ENCODE measurements at places on chromosomes 7 and 10.

- peak; percentile 64 for DNase-seq
These were observed 82.2 kb downstream of the PIK3CG start for GRCh38 chr7:106947244-106947728.

- DNase-seq = no peak
These were observed 89.0 kb upstream of the CACUL1 start for GRCh38 chr10:118843647-118844265.

- DNase-seq = no peak
These were observed 13.4 kb downstream of the FAM53B start for GRCh38 chr10:124730790-124731189.

- no peak for DNase-seq
These were observed 606.9 kb downstream of the POM121L12 start for GRCh38 chr7:53642361-53642760.

DNA sequence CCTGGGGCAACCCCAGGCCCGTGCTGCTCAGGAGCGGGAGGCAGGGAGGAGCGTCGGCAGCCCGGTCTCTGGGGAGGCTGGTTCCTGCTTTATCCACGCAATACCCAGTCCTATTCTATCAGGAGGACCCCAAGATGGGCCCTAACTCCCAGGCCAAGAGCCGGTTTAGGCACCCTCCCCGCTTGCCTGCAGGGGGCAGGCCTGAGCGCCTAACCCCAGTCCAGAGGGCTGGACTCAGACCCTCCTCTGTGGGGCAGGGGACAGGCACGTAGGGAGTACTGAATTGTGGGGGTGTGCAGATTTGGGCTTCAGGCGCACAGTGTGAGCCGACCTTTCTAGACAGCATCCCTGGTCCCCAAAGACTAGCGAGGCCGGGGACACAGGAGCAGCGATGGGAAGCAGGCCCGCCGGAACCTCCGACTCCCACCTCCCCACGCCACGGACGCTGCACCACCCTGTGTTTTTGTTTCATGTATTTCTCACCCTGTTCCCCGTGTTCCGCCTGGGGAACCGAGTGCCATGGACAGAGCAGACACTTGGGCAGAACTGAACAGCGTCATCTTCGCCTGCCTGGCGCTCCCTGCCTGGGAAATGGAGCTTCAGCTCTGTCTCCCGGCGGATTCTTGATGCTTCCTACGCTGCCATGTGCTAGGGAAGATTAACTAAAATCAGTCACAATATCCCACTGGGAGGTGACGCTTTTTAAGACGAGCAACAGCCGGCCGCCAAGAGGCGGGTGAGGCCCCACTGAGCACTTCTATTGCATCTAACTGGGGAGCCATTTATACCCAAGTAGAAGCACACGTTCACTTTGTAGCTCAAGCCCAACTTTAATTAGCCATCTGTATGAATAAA, 5.3 kb downstream of the NUDT1 start:
- DNase-seq = no peak

GRCh38 chr10:61299156-61299555, 154.0 kb downstream of the TMEM26 start:
- no peak for DNase-seq

- DNase-seq = no peak
These were observed 23.3 kb upstream of the PCGF5 start for GRCh38 chr10:91197127-91197526.

DNA sequence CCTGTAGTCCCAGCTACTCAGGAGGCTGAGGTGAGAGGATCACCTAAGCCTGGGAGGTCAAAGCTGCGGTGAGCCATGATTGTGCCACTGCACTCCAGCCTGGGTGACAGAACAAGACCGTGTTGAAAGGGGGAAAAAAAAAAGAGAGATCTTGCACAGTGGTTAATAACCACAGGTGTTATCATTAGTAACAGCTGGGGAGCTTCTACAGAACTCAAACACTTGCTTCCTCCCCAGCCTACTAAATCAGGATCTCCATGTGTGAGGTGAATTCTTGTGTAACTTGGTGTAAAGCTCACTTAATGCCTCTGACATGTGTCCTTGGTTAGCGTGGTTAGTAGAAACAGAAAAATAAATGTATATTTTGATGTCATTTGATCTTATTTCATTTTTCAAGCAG, 43.9 kb upstream of the BMS1 start:
- no peak for DNase-seq

- DNase-seq = no peak
These were observed 13.3 kb downstream of the KMT2E start for GRCh38 chr7:105027176-105027853.

DNA sequence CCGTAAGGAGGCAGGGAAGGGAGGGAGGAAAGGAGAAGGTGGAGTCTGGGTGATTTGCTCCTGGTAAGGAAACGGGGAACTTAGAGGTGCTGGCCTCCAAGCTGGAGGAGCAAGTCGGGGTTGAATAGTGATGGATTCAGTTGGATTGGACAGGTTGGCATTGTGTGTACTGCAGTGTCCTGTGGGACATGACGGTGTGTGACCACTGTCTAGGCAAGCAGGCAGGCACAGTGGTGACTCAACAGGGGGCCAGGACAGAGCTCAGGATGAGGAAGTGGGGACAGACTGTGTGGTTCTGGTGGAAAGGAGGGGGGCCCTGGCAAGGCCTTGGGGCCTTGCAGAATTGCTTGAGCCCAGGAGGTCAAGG, 48.8 kb downstream of the COL26A1 start:
- no peak for DNase-seq

- DNase-seq = no peak
These were observed 35.0 kb downstream of the AUTS2 start for GRCh38 chr7:69633122-69633831.

- DNase-seq = peak; percentile 59
These were observed 151.5 kb upstream of the FAM3C start for GRCh38 chr7:121547544-121548092.

DNA sequence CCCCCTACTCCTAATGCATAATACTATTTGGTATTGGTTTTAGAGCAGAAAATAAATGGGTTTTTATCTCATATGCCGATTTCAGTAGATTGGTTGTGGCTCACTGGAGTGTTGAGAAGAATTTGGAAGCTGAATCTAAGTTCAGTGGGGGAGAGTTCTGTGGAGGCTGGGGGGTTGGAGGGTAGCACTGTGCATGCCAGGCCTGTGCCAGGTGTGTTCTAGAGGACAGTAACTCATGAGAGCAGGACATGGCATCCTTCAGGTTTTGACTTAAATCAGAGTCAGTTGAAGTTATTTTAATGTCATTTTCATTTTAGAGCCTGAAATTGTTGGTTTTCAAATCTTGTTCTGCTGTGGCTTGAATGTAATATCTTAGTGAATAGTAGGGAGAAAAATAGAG, 79.5 kb downstream of the EEPD1 start:
- no peak for DNase-seq

DNA sequence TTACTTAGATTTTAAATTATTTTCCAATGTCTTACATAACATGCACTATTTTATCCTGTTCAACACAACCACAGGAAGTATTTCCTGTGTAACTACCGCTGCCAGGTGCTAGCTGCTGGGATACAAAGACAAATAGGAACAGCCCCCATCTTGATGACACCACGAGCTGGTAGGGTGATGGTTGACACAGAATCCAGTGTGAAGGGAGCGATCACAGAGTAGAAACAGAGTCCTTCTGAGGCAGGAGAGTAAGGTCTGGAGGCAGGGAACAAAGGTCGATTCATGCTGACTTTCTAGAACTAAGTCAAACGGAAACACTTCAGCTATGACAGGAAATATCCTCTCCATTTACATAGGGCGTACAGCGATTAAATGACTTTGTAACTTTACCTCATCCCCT, 232.3 kb downstream of the ADAM12 start:
- DNase-seq = no peak

DNA sequence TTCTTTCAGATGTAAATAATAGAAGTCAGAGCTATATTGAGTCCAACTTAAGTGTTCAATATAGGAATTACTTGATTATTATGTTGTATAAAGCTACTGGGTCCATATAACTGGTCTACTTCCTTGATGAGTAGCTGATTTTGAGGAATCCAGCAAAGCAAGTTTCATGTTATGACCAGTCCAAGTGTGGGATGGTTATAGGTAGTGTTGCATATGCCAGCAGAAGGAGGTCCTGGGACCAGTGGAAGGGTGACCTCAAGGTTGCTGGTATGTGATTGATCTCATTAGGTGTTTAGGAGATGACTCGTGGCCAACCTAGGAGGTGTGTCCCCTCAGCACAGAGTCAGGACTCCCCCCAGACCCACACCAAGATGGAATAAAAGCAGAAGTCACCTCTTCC, 551.5 kb downstream of the KCNMA1 start:
- no peak for DNase-seq

DNA sequence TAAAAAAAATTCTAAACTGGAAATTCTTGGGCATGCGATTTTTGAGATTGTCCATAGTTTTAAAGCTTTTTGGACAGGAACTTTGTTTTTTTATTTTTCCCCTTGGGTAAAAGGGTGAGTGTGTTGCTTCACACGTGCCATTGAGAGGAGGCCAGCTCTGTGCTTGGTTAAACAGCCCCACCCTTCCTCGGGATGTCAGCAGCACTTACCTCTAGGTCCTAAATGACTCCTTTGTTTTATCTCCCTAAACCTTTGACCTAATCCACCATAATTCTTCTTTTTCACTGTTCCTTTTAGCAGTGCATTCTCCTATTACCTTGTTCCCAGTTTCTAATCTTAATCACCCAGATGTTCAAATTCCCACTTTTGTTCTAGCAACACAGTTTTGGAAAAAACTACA, 83.5 kb downstream of the SEMA3D start:
- DNase-seq = no peak

- DNase-seq = no peak
These were observed 51.3 kb upstream of the TCF7L2 start for GRCh38 chr10:112898540-112899390.

GRCh38 chr10:84521468-84521867, 193.1 kb downstream of the CCSER2 start:
- DNase-seq = no peak

DNA sequence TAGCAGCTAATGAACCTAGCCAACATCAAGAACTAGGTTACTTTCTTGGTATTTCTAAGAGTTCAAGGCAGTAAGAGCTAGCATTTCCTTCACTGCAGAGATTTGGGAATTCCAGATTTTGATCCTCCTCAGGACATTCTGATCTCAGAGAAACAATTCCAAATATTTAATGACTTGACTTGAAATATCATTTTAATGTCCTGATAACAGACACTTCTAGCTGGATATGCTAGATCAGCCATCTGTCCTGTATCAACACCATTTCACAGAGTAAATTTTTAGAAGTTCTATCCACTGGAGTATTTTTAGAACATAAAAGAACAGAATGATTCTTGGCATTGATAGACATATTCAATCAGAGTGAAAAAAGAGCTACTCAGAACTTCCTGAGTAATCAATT, 151.3 kb downstream of the RAPGEF5 start:
- DNase-seq = no peak

GRCh38 chr10:104281694-104282093, 12.7 kb downstream of the GSTO2 start:
- no peak for DNase-seq

GRCh38 chr7:105011141-105011830, 2.7 kb upstream of the KMT2E start:
- no peak for DNase-seq

DNA sequence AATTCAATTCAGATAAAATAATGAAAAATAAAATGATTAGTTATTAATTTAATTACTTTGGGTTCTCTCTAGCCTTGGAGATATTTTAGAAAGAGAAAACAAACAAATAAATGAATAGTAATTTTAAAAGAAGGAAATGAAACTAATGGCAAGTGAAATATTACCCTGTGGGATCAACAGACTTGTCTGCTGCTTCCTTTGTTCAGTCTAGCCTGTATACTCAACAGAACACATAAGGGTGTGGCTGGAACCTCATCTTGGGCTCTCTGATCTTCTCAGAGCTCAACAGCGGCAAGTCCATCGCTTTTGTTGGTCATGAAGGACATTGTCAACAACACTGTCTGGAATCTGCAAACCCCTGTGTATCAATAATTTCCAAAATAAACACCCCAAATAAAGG, 904.9 kb downstream of the IPMK start:
- no peak for DNase-seq

DNA sequence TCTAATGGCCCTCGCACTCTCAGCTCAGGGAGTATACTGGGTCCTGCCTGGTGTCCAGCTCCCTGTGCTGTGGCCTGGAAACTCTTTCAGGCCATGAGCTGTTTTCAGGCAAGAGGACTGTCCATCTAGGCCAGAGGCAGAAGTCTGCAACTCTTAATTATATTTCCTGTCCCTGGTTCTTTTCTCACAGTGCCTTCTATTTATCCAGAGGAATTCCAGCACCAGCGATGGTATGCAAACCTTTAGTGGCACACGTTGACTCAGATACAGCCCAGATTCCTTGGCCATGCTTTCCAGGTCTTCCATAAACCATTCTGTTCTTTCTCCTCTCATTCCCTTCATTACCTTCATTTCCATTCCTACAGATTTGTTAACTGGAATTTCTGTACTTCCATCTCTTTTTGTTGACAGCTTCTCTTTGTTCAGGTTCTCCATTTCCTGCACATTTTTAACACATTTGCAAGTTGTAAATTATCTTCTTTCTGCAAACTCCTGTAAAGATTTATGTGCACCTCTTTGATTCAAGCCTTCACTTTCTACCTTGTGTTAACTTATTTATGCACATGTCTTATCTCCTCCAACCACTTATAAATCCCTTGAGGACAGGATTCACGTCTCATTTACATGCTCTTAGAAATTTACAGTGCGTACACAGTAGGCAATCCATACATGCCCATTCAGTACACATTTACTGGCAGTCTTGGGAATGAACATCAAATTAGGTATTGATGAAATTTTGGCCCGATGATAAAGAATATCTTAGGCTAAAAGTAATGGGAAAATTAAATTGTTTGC, 172.1 kb downstream of the CELF2 start:
- DNase-seq = no peak

GRCh38 chr10:49737474-49738201, 24.5 kb downstream of the OGDHL start:
- no peak for DNase-seq

DNA sequence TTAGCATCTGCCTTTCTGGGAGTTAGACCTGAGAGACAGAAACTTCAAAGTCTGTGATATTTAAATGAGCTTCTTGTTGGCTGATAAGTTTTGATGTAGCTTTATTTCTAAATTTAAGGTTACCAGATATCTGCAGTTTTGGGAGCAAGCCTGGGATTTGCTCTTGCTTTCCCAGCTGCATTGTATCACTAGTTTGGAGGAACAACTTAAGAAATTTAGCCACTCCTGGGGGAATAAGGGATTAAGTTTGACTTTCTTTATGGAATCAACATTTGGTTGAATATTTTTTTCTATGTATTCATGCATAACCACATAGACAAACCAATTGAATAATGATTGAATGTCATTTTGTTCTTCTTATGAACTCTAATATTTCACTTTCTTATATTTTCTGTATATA, 178.6 kb downstream of the POLR1F start:
- DNase-seq = no peak

GRCh38 chr10:35745617-35746403, 103.7 kb upstream of the FZD8 start:
- no peak for DNase-seq

DNA sequence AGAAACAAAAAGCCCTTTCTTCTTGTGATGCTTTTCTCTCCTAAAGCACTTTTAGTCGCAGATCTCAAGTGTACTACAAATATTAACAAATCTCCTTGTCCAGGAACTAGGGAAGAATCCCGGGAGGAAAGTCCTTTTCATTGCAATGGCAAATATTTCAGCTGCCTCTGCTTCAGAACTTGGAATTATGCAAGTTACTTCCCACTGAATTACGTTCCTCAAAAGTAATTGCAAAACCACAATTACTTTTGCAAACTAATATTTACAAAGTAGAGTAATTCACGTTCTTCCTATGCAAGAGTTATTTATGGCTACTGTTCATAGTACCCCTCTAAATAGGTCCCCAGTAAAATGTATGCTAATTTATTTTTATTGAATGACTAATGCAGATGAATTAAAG, 14.5 kb downstream of the PRKCQ start:
- DNase-seq = no peak

Measured in NCI-H1105 (cell line).